ENCODE measurements at places on chromosomes 16 and 17.

GRCh38 chr16:70253291-70254106 is 1.8 kb upstream of the EXOSC6 start:
- no peak for DNase-seq

GRCh38 chr17:2855063-2855600 is 58.9 kb downstream of the RAP1GAP2 start:
- DNase-seq, result no peak

GRCh38 chr17:42118545-42118944 is 2.6 kb downstream of the KAT2A start:
- no peak for DNase-seq

- DNase-seq, result no peak
These were observed 13.3 kb downstream of the CEP112 start for GRCh38 chr17:66178642-66179041.

DNA sequence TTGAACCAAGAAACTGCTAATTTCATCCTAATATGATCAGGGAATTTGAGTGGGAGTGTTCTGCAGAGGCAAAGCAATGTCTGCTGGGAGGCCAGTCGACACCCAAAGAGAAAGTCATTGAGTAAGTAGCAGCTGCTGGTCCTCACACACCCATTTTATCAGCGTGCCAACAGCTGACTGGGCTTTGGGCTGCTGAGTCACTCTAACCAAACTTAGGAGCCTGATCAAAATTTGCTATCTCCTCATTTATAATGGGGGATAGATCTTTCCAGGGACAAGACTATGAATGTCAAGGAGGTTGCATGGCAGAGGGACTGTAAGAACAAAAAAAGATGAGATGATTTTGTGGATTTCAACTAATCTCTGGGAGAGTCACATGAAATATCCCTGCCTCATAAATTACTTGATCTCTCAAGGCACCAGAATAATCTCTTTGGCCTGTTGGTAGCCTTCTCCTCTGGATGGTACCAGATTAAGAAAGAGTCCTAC is 32.9 kb downstream of the CPSF4L start:
- peak; percentile 6 for DNase-seq

GRCh38 chr17:17042851-17043460 is 699 bp downstream of the MPRIP start:
- DNase-seq, result no peak

DNA sequence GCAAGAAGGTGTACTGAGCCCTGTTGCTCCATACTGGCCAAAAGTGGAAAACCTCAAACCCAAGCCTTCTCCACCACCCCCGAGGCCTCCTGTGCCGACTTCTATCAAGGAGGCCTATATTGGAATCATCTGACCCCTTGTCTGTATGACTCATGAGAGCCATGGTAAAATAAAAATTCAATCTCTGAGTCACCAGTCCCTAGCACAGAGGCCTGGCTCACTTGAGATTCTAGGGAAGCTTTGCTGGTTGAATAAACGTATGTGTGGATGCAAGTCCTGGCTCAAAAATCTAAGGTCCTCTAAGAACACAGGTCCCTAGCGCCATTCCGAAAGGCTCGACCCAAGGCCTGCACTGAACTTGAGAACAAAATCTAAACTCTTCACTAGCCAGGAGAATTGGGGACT is 15.0 kb downstream of the NSMCE1 start:
- DNase-seq, result no peak

GRCh38 chr17:31320241-31320640 is 1.2 kb downstream of the EVI2A start:
- DNase-seq, result no peak

DNA sequence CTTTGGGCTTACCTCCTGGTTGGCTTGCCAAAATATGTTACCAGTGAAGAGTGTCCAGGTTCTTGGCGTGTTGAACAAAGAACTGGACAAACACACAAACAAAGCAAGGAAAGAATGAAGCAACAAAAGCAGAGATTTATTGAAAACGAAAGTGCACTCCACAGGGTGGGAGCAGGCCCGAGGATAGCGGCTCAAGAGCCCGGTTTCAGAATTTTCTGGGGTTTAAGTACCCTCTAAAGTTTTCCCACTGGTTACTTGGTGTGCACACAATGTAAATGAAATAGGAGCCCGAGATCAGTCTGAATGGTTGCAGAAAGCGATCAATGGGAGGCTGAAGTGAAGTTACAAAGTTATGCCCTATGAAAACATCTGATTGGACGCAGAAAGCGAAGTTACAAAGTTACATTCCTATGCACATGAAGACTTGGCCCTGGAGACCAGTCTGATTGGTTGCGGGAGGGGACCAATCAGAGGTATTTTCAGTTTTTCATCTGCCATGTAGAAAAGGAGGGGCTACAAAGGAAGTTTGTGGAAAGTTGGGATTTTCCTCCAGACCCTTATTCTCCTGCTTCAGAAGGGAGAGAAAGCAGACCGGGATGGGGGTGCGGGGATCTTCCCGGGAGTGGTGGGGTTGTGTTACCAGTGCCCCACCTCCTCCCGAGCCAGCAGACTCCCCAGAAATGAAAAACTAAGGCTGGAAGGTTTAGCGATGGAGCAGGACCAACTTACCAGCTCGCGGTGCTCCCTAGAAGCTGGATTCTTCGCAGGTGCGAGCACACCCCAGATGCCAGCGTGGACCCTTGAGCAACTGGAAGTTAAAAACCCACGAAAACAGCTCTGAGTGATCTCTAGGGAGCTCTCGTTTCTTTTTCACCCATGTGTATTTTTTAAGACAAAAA is at the start of gene SLFN12:
TSS of gene SLFN12 (minus strand) at position 325 of the 899 bp plus-strand sequence. CDS start 9,472 bp downstream, outside the sequence.
- DNase-seq, result peak; percentile 26

GRCh38 chr17:38511150-38512108 is 83.2 kb downstream of the ARHGAP23 start:
- no peak for DNase-seq

- DNase-seq, result no peak
These were observed 86.5 kb downstream of the LYRM1 start for GRCh38 chr16:20987049-20987448.

GRCh38 chr17:28105501-28105900 is 63.0 kb downstream of the NLK start:
- DNase-seq, result no peak

DNA sequence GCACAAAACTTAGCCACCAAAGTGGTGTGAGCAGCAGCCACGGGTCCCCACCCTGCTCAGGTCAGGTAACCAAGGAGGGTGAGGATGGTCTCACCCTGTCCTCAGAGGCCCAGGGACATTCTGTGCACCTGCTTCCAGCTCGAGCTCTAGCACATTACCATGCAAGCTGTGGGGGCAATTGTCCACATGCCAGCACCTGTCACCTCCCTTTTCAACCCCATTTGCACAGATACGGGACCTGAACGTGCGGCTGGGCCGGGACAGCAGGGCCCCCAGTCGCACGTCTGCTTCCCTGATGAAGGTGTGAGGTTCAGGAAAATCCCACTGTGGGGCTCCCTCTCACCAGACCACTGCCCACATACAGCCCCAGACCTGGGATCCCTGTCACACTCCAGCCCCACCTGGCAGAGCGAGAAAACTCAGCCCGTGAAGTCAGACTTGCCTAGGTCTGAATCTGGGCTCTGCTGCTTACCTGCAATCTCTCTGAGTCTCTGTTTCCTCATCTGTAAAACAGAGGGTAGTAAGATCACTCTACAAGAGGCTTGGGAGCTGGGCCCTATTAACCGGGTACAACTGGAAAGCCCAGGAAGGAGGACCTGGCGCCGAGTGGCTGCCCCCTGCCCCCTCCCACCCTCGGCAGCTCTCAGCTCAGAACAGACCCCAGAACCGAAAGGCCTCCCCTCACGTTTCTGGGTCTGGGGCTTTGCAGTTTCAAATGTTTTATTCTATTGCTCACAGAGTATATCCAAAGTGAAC is 7.9 kb downstream of the WFIKKN2 start:
- no peak for DNase-seq

DNA sequence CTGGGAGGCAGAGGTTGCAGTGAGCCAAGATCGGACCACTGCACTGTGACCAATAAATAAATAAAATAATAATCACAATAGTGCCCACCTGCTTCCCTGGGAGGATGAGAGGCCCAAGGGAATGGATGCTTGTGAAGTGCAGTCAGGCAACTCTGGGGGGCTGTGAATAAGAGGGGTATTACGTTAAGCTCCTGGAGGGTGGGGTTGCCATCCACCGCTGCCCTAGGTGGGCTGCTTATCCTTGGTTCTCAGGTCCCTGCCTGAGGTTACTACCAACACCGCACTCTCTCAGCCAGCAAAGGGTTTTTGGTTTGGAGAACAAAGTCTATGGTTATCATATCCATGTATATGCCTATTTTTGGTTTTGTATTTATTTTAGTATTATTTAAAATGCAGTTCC is 48.6 kb upstream of the CBFA2T3 start:
- DNase-seq, result no peak

GRCh38 chr17:41784207-41784744 is 2.2 kb downstream of the JUP start:
- no peak for DNase-seq

DNA sequence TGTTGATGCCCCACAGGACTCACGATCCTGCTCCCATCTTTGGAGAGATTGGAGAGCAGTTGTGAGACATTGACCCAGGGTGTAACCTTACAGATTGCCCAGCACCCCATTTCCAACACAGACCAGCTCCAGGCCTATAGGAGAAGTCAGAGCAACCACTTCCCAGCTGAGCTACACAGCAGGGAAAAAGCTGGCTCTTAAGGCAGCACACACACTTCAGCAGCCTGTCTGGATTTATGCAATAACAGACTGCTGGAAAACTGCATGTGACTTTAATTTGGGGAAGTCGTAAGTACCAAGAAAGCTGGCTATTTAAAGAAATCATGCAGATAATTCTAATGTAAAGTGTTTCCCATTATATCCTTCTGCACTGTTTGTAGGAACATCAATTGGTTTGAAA is 30.8 kb downstream of the NOG start:
- DNase-seq, result no peak

DNA sequence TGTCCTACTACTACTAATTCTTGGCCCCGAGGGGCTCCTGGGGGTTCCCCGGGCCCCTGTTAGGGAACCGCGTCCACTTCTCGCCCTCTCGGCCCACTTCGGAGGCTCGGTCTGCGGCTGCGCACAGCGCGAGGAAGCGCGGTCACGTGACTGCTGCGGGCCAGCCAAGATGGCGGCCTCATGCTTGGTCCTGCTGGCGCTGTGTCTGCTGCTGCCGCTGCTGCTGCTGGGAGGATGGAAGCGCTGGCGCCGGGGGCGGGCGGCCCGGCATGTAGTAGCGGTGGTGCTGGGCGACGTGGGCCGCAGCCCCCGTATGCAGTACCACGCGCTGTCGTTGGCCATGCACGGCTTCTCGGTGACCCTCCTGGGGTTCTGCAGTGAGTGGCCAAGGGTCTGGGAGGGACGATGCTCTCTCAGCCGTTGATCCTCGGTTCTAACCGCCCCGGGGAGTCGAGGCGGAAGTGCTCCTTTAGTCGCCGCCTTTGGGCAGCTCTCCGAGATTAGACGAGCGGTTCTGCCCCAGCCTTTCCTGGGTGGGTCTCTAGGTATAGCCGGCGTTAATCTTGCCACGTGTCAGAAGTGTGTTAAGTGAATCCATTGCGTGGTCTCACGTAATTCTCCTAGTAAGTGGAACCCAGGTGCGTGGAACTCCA is at the start of gene ALG1:
TSS of gene ALG1 (plus strand) at position 163 of the 653 bp plus-strand sequence. CDS start at position 170, 7 bp downstream.
- peak; percentile 59 for DNase-seq

GRCh38 chr16:87286839-87287626 is 30.2 kb downstream of the C16orf95 start:
- DNase-seq, result no peak

DNA sequence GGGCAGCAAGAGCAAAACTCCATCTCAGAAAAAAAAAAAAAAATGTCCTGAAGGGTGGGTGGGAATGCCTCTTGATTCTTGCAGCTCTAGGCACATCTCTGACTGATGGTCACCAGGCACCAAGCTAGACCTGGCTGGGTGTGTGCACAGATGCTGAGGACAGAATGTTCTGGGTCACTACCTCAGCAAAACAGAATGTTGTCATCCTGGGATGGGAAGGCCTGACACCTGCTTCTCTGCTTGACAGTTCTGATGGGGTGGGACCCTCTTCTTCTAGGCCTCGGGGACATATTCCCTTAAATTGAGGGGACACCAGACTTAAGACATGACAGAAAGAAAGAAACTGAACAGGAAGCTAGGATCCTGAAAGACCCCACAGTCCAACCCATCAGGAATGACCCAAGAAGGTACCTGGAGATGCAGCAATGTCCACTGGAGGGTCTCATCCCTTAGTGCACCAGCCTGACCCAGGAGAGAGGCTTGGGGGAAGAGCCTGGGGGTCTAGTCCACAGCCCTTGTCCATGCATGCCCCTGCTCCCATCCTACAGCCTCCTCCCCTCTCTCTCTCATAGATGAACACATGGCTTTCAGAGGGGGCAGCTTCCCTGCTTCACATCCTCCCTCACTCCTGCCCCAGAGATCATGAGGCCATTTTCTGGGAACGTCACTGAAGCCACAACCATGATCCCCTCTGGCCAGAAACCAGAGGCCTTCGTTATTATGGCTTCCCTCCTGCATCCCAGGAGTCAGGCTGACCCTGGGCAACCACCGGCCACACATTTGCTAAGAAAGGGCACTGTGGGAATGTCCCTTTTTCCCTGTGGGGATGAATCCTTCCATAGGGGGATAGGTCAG is 3.8 kb upstream of the STAT5B start:
- DNase-seq, result no peak

DNA sequence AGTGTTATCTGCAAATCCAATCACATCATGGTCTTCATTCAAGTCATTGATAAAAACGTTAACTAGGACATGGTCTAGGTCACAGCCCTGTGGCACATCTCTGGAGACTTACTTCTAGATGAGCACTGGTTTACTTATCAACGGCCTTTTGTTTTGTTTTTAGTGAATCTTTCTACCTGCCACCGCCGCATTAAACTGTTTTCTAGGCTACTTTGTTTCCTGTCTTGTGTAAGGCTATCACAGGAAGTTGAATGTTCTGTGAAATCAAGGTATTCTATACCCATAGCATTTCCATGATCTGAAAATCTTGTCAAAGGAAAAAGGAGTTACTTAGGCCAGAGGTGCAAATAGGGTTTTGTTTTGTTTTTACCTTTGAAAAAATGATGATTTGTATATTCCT is 26.9 kb downstream of the SOCS3 start:
- DNase-seq, result no peak

- no peak for DNase-seq
These were observed 45.5 kb upstream of the CDH3 start for GRCh38 chr16:68599586-68599985.

GRCh38 chr16:81175325-81175891 is 63.1 kb upstream of the BCO1 start:
- no peak for DNase-seq

DNA sequence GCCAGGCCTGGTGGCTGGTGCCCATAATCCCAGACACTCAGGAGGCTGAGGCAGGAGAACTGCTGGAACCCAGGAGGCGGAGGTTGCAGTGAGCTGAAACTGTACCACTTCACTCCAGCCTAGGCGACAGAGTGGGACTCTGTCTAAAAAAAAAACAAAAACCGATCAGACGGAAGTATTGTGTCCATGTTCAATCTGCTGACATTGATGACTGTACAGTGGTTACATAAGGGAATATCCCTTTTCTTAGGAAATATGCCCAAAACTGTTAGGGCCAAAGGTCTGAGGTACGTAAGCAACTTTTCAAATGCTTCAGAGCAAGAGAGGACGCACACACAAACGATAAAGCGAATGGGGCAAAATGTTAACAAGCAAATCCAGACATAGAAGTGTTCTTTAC is 69.8 kb upstream of the DNAH17 start:
- no peak for DNase-seq

- DNase-seq, result peak; percentile 74
These were observed 45.0 kb upstream of the CRISPLD2 start for GRCh38 chr16:84774810-84775209.
